ENCODE measurements at places on chromosomes 6 and 20.
A peak's percentile ranks its signal among the peaks of the same experiment; 100 is the strongest.

DNA sequence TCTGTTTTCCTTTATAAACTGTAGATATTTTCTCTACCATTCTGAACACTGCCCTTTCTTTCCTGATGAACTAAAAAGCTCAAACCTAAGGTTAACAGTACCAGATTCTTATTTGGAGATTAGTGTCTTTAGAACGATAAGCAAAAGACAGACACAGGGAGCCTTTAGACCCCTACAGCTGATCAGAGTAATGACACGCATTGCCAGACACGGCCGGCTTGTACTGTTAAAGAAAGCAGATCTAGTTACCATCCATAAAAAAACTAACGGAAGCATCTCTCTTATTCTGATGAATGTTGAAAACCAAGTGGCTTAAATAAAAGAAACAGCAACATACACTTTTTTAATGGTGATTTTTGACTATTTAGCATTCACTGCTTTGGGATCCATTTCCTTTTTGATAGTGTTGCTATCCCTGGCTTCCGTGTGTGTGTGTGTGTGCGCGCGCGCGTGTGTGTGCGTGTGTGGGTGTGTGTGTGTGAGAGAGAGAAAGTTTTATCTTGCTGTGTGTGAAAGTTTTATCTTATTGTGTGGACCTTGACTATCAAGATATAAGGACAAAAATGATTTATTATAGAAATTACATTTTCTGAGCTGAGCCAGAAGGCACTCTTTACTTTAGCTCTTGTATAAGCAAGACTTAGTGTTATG, 95.6 kb upstream of the SLC35B3 start:
- no peak for DNase-seq

- no peak for DNase-seq
Measured at GRCh38 chr6:22754061-22754460, 184.7 kb downstream of the HDGFL1 start.

DNA sequence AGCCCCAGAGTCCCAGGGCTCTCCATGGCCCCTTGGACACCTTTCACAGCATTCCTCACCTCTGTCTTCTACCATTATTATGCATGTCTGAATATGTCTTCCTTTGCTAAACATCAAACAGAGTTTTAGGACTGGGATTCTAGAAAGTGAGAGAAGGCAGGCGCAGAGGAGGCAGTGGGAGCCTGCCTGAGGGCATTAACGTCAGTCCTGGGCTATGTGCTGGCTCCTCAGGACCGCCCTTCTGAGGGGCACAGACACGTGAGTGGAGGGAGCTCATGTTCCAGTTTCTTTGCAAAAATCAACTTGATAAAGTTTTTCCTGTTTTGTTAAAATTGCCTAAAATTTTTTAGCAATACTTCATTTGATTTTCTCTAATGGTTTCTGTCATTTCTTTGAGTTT, 38.0 kb downstream of the C6orf15 start:
- no peak for DNase-seq

DNA sequence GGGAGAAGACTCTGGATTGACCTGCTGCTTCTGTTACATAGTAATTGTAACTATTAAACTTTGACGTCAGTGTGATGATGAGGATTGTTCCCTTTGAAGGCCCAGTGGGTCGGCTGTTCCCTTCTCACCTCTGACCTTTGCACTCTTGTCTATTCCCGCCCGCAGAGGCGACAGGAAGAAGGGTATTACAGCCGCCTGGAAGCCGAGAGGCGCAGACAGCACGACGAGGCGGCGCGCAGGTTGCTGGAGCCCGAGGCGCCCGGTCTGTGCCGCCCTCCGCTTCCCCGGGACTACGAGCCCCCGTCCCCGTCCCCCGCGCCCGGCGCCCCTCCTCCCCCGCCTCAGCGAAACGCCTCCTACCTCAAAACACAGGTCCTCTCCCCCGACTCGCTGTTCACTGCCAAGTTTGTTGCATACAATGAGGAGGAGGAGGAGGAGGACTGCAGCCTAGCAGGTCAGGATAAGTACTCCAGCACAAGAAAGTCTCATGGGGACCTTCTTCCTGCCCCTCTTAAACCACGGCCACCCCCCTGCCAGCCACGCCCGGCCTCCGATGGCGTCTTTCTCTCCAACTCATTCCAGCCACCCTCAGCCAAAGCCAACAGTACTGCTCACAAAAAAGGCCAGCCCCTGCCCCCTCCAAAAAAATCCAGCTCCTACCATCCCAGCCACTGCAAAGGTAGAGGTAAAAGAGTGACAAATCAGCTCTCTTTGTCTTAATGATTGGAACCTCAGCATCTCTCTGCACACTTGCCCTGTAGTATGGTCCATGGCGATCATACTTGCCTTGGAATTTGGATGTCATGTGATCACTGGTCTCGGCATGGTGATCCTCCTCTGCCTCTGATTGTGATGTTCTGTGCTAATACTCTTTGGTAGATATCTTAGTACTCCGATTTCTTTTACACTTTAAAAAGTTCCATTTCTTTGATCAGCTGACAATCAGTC, 31.6 kb upstream of the KIF25 start:
- DNase-seq, result no peak

- no peak for DNase-seq
Measured at GRCh38 chr6:47483853-47484546, 6.4 kb downstream of the CD2AP start.

- no peak for DNase-seq
Measured at GRCh38 chr6:29477923-29478450, 9.8 kb downstream of the MAS1L start.

- DNase-seq, result no peak
Measured at GRCh38 chr6:130482645-130483390, 117.0 kb downstream of the TMEM200A start.

DNA sequence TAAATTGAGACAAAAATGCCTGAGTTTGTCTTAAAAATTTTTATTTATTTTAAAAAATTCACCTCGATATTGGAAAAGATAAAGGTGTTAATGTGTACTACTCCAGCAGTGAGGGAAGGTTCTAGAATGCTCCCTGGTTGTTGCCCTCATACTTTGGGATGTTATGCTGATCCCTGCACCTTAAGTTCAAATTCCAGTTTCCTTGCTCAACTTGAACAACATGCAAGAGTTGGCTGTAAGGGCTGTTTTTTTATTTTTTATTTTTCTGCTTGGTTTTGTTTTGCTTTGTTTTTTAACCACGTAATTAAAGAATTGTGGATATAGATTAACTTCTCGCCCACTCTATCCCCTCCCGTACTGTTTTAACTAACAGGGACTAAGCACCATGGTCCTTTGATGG, 158.7 kb upstream of the CITED2 start:
- DNase-seq, result no peak

GRCh38 chr6:68740828-68741500, 105.9 kb downstream of the ADGRB3 start:
- no peak for DNase-seq

- DNase-seq, result no peak
Measured at GRCh38 chr20:10721976-10722375, 48.2 kb upstream of the JAG1 start.

- DNase-seq, result no peak
Measured at GRCh38 chr6:46808806-46809205, 15.6 kb downstream of the MEP1A start.

GRCh38 chr20:43188861-43189553, 699 bp downstream of the PTPRT start:
- DNase-seq, result peak; percentile 38

GRCh38 chr20:44781791-44782190, 28.6 kb downstream of the RIMS4 start:
- no peak for DNase-seq

- DNase-seq, result no peak
Measured at GRCh38 chr6:88666901-88667300, 296.5 kb downstream of the RNGTT start.

DNA sequence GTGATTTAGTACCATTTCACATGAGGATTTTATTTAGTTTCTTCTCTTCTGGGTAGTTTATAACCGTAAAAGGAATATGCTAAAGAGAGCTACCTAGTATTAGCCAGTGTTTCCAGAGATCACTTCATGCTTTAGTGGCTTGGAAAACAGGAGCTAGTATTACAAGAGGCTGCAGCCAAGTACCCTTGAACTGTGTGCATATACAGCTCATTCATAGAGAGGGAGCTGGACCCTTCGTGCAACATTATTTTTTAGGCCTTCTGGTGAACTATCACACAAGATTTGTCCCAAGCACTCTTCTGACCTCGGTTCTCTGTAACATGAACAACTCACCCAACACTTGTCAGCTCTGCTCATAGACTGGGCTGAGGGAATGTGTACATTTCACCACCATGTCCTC, 74.9 kb upstream of the RIN2 start:
- no peak for DNase-seq

GRCh38 chr20:31721408-31722256, 1.0 kb downstream of the BCL2L1 start:
- DNase-seq, result no peak

GRCh38 chr6:30219244-30219643, 6.0 kb upstream of the TRIM26 start:
- DNase-seq, result peak; percentile 71

- no peak for DNase-seq
Measured at GRCh38 chr6:149445573-149445972, 39.2 kb downstream of the ZC3H12D start.

DNA sequence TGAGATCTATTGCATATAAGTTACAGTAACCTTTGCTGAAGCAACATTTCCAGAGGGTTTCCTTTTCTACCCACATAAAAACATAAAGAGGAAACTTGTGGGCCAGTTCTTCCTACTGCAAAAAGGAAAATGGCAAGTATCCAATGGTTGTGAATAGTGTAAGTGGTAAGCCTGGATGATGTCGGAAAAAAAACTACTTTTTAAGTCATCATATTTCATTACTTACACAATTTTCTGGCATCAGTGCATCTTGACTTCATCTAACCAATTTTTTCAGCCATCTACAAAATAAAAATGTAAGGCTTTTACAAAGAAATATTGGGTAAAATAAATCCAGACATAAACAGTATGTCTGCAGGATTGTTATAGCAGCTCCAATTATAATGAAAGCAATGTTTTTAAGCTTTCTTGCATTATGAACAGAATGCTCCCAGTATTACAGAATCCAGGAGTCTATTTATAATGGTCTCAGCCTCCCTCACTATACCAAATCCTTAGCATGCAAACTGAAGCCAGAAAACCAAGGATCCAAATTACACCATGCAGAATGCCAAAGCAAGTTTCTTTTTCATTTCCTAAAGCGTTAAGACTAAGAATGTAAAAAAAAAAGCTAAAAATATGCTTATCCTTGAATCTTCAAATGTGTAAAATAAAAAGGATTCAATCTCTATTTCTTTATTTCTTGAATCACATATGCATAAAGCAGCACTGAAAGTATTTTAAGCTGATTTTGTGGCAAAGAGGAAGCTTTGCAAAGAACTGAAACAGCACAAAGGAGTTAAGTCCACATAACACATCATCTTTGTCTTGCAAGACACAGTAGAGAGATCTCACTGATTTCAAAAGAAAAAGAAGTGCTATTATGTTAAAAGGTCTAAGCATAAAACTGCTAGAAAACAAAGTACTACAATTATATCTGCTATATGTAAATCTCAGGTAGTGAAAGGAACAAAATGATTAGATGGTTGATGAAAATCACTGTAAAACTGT, 126.8 kb upstream of the HMGCLL1 start:
- DNase-seq, result no peak

- DNase-seq, result no peak
Measured at GRCh38 chr6:2944405-2945152, 26.8 kb downstream of the SERPINB6 start.

- no peak for DNase-seq
Measured at GRCh38 chr6:161439093-161439492, 165.2 kb upstream of the AGPAT4 start.

GRCh38 chr20:5369629-5370028, 52.9 kb upstream of the PROKR2 start:
- no peak for DNase-seq

DNA sequence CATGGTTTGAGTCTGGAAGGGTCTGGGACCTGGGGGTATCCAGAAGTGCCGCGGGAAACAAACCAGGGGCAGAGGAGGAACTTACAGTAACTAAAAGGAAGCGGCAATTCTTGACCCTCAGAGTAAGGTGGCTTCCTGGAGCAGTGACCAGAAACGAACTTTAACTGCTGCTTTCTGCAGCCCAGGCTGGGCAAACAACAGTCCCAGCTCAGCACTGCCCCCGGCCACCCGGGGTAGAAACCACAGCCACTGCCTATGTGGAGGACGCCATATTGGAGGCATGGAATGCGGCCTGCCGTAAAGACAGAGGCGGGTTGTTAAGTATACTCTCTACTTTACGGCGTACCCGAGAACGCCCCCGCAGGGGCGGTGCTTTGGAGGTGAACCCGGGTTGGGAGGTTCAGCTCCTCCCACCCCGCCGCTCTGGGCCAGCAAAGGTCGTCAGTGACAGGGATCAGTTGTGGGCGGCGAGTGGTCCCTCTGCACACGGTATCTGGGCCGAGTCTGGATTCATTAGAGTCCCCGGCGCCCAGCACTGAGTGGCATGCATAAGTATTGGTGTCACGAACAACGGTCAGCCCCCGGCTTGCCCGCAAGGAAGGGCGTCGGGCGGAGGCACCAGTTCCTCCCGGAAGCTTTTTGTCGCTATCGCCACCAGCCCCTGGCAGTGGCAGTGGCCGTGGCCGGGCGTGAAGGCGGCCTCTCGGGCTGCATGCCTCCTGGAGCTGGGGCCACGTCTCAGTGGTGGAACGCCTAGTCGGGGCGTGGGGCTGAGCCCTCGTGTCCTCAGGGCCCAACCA, at the start of gene PDSS2:
PDSS2 (minus strand) TSS at position 282 of the 800 bp plus-strand sequence; CDS start at position 3, 279 bp downstream.
- DNase-seq, result peak; percentile 98

- peak; percentile 67 for DNase-seq
Measured at GRCh38 chr6:35497571-35498421, 917 bp upstream of the TEAD3 start.

DNA sequence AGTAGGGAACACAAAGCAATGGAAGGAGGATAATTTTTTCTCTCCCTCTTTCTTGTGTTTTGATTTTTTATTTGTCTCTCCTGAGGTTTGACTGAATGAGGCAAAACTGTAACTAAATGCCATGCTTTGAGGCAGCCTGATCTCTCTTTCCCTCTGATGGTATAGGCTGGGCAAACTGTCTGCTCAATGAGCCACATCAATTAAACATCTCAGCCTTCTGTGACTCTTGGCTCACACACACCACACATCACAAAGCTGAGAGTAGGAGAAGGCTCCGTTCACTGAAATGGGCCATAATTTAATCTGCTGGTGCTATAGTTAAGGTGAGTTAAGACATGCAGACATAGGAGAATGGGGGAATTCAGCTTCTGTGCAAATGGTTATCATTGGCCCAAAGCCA, 28.1 kb upstream of the SCGN start:
- no peak for DNase-seq

DNA sequence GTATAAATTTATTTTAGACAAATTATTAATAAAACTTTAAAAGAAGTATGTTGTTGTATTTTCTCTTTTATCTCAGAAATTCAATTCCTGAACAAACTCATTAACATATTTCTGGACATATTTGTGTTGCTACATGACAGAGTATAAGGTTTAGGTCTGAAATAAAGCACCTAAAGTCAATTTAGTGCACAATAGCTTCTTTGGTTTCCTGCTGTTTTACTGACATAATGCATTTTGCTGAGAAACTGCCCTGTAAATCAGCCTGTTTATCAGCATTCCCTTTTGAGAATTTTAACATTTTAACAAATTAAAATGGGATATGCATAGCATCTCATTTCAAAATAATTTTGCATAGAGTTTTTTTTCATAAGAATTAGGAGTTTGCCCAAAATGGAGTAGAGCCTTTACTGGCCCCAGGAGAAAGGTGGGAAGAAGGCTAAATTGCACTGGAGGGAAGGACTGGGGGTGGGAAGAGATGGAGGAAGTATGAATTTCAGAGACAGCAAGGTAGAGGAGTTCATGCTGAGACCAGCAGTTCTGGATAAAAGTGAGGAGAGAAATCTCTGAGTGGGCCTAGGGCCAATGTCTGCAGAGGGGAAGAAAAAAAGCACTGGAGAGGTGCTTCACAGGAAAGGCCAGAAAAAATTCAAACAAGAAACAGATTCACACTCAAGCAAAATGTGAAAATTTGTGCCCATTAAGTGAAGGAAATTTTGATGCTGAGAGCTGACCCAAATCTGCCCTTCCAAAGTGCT, 324.2 kb upstream of the HSF2 start:
- no peak for DNase-seq
